CD4-positive, CD25-positive, alpha-beta regulatory T cell (primary cell): ENCODE measurements at places on chromosomes 7 and 10. TPM values are rescaled to one million over a fixed set of nuclear protein-coding genes. Genes with fewer than 3 reads are reported as not detected.

- H3K4me1 ChIP-seq, result no peaks in the 10 kb centered on the region
- H3K36me3 ChIP-seq, result no peaks in the 10 kb centered on the region
- no peaks in the 10 kb centered on the region for H3K27me3 ChIP-seq
- H3K27ac ChIP-seq, result no peak overlapping the region
Measured at GRCh38 chr7:27605283-27605682, 57.4 kb downstream of the HIBADH start.

- H3K4me1 ChIP-seq, result peaks cover 28% of the 10 kb centered on the region
- no peaks in the 10 kb centered on the region for H3K27me3 ChIP-seq
- peaks cover 6% of the 10 kb centered on the region for H3K36me3 ChIP-seq
- peak overlapping the region; percentile 95 for H3K4me3 ChIP-seq
- no peak for DNase-seq
Measured at GRCh38 chr10:68955355-68955831, 577 bp upstream of the DDX21 start.

DNA sequence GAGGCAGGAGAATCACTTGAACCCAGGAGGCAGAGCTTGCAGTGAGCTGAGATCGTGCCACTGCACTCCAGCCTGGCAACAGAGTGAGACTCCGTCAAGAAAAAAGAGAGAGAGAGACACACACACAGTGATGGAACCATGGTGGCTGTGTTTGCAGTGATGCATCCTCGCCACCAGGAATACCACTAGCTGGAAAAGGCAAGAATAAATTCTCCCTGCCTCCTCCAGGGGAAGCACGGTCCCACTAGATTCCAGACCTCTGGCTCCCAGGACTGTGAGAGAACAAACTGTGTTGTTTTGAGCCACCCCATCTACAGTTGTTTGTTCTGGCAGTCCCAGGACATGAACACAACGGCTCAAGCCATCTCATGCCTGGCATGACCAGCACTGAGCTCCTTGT is 320.3 kb upstream of the FOXK1 start:
- no peaks in the 10 kb centered on the region for H3K36me3 ChIP-seq
- no peak for DNase-seq
- H3K4me1 ChIP-seq, result no peaks in the 10 kb centered on the region
- H3K4me3 ChIP-seq, result no peak overlapping the region
- H3K27me3 ChIP-seq, result no peaks in the 10 kb centered on the region
- no peak overlapping the region for H3K27ac ChIP-seq

WEE2 gene
- not detected for polyA plus RNA-seq

- no peaks in the 10 kb centered on the region for H3K36me3 ChIP-seq
- peak overlapping the region; percentile 23 for H3K4me3 ChIP-seq
- no peak overlapping the region for H3K27ac ChIP-seq
- DNase-seq, result peak; percentile 71
Measured at GRCh38 chr10:8438603-8439002, 384.1 kb downstream of the GATA3 start.

- peak overlapping the region; percentile 42 for H3K27ac ChIP-seq
- H3K4me1 ChIP-seq, result peaks cover 21% of the 10 kb centered on the region
- peaks cover 59% of the 10 kb centered on the region for H3K36me3 ChIP-seq
- no peaks in the 10 kb centered on the region for H3K27me3 ChIP-seq
Measured at GRCh38 chr7:139396323-139396951, 36.7 kb downstream of the LUC7L2 start.

DNA sequence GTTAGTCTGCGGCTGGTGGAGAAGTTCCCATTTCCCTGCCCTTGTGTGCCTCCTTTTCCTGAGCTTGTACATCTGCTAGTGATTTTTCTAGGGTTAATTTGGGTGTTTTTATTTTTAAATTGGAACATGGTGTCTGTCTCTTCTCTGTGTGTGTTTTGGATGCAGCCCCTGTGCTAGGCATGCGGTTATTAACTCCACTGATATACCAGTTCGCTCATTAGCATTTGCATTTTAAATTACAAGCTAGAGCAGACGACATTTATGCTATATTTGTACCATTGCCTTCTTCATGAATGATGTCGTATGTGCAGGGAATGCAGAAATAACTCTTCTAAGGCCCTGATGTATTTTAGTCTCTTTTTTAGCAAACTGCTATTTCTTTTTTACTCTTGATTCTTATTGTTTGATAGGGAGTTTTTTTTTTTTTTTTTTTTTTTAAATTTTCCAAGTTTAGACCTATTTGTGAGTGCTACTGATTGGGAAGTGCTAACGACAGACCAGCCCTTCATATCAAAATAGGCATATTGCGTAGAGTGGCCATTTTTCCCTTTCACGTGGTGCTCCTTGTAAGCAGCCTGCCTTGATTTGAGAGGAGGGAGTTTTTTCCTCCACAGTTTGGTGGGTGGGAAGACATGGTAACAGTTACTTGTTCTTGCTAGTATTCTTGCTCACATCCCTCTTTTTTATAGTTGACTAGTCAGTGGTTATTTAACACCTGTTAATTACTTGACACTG is 89.6 kb downstream of the LRRC4 start:
- no peak for DNase-seq
- no peaks in the 10 kb centered on the region for H3K4me1 ChIP-seq
- no peak overlapping the region for H3K27ac ChIP-seq
- H3K27me3 ChIP-seq, result no peaks in the 10 kb centered on the region
- H3K36me3 ChIP-seq, result peaks cover 6% of the 10 kb centered on the region

DNA sequence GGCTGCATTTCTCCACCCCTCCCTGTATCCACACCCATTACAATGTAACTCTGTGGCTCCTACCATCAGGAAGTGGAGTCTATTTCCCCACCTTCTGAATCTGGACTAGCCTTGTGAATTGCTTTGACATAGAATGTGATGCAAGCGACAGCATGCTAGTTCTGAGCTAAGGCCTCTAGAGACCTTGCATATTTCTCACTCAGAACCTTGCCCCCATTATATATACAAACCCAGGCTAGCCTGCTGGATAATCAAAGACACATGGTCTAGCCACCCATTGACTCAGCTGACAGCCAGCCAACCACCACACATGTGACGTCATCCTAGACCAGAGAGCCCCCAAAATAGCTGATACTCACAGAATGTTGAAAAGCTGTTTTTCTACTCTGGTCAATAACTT is 77.9 kb downstream of the CCDC71L start:
- no peaks in the 10 kb centered on the region for H3K36me3 ChIP-seq
- H3K27ac ChIP-seq, result no peak overlapping the region
- peaks cover 5% of the 10 kb centered on the region for H3K27me3 ChIP-seq
- DNase-seq, result no peak
- H3K4me3 ChIP-seq, result no peak overlapping the region

- H3K27ac ChIP-seq, result no peak overlapping the region
- H3K36me3 ChIP-seq, result no peaks in the 10 kb centered on the region
- no peak for DNase-seq
Measured at GRCh38 chr7:107113866-107114265, 54.9 kb upstream of the HBP1 start.

DNA sequence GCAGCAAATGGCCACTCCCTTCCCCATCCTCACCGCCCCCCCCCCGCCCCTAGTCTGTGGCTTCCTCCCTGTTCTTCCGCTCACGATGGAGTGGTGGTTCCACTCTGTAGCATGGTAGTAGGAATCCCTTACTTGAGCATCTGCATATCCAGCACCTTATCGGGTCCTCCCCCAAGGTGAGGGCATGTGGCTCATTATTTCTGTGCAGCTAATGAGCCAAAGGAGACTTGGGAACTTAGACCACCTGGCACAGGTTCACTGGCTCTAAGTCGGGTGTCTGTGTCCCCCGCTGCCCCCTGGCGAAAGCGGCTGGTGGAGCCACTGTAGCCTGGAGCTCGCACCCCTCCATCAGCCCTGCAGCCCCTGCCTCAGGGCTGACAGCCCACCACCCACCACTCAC is 22.8 kb upstream of the GPR26 start:
- no peaks in the 10 kb centered on the region for H3K36me3 ChIP-seq
- no peak for DNase-seq
- no peaks in the 10 kb centered on the region for H3K4me1 ChIP-seq
- H3K27ac ChIP-seq, result no peak overlapping the region
- H3K4me3 ChIP-seq, result no peak overlapping the region

DNA sequence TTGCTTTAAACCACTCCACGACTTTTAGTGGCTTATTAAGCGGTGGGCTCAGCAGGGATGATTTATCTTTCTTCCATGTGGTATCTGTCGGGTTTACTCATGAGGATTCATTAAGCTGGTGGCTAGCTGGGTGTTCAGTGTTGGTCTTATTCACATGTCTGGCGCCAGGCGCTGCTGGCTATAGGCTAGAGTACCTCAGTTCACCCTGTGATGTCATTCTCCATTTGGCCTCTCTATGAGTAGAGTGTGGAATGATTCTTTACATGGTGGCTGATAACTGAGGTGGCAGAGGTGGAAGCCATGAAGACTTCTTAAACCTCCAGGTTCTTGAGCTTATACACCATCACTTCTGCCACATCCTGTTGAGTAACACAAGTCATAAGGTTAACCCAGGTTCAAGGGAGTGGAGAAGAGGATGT is 115.4 kb downstream of the MLLT10 start:
- peaks cover 6% of the 10 kb centered on the region for H3K4me1 ChIP-seq
- H3K27ac ChIP-seq, result no peak overlapping the region
- no peaks in the 10 kb centered on the region for H3K27me3 ChIP-seq
- DNase-seq, result no peak
- peaks cover 27% of the 10 kb centered on the region for H3K36me3 ChIP-seq
- H3K4me3 ChIP-seq, result no peak overlapping the region

DNA sequence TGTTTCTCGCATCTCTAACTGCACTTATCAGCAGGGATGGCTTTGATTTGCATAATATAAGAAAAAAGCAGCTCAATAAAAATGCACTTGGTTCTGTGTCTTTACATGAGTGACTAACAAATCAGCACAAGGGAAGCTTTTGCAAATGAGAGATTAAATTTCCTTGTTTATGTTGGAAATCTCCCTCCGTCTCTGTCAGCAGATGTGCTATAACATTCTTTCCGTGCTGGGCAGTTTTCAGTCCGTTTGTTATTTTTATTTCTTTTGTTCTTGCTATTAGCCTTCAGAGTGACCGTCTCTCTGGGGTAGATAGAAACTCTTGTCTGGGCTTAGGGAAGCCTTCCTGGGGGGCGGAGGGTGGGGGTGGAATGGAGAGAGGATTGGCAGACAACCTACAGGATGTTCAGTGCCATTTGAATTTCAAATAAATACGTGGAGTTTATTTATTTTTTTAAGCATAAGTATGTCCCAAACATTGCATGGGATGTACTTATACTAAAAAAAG is 96.0 kb downstream of the GATA3 start:
- no peak for DNase-seq
- no peaks in the 10 kb centered on the region for H3K27me3 ChIP-seq
- H3K4me1 ChIP-seq, result no peaks in the 10 kb centered on the region
- H3K4me3 ChIP-seq, result no peak overlapping the region

GRCh38 chr7:79386688-79387422 is 66.6 kb downstream of the MAGI2 start:
- no peak overlapping the region for H3K27ac ChIP-seq
- DNase-seq, result no peak
- no peaks in the 10 kb centered on the region for H3K4me1 ChIP-seq
- H3K27me3 ChIP-seq, result no peaks in the 10 kb centered on the region
- no peak overlapping the region for H3K4me3 ChIP-seq
- H3K36me3 ChIP-seq, result no peaks in the 10 kb centered on the region

STEAP2 gene
- polyA plus RNA-seq, result not detected

CDC14C gene
- not detected for polyA plus RNA-seq
